ENCODE measurements at places on chromosomes 13 and 19. TPM values are rescaled to one million over a fixed set of nuclear protein-coding genes. Genes with fewer than 3 reads are reported as not detected.

The CDX2 gene
- not detected for total RNA-seq

The TLE2 gene
- total RNA-seq: 1.7 TPM

The FAM83E gene
- total RNA-seq: 0.77 TPM

The FFAR3 gene
- total RNA-seq: not detected
